Cardiac septum (tissue), 1 donor: ENCODE measurements at places on chromosomes 3 and 15. TPM values are rescaled to one million over a fixed set of nuclear protein-coding genes. Genes with fewer than 3 reads are reported as not detected.
A peak's percentile ranks its signal among the peaks of the same experiment; 100 is the strongest.

The AQP9 gene
- total RNA-seq, result 2.9 TPM

DNA sequence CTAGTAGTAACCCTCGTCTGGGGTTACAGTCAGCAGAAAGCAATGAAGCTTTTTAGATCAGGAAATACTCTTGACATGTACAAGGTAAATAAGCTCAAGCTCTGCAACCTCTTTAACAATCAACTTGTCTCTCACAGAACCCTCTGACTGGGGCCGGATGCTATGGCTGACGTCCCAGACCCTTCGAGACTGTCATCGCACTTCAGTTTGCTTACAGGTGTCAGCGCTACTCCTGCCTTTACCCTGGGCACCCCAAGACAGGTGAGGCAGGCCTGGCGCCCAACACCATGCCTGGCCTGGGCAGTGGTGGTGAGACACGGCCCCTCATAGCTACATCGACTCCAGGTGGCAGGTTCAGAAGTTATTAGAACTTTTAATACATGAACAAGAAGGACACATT, 30.6 kb downstream of the LRRFIP2 start:
- DNase-seq, result no peak

DNA sequence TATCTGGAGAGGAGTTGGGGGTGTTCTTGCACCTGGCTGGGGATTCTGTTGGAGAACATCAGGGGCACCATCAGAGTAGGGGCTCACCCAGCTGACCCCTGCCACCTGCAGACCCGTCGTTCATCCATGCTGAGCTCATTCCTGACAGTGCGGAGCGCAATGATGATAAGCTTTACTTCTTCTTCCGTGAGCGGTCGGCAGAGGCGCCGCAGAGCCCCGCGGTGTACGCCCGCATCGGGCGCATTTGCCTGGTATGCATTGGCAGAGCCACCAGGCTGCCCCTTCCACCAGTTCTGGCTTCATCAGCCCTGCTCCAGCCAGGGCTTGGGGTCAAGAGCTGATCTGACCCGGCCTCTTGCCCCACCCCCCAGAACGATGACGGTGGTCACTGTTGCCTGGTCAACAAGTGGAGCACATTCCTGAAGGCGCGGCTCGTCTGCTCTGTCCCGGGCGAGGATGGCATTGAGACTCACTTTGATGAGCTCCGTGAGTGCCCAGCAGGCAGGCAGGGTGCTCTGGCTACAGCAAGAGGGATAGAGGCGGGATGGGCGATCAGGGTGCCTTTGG, 8.8 kb upstream of the GNAT1 start:
- no peak for DNase-seq

The IGF1R gene
- 57.2 TPM for total RNA-seq

The FEM1B gene
- 114 TPM for total RNA-seq

GRCh38 chr15:91891788-91892345, 38.4 kb downstream of the SLCO3A1 start:
- no peak for DNase-seq

The PRSS50 gene
- 0.78 TPM for total RNA-seq

The LRRC31 gene
- not detected for total RNA-seq

DNA sequence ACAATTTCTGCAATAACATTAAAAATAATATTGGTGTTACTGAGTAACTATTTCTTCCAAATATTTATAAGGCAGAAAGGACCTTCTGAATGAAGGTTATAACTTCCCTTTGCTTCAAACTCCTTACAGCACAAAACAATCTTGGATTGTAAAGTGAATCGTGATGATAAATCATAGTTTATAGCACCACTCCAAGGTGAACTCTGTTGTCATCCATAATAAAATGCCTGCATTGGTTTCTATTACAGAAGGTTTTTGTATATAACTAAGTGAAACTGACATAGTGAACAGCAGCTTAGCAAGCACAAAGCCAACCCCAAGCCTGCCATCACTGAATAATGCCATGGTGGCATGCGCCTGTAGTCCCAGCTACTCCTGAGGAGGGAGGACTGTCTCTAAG, 86.3 kb downstream of the MME start:
- DNase-seq, result no peak

- no peak for DNase-seq
Measured at GRCh38 chr3:105177576-105177975, 189.1 kb upstream of the ALCAM start.

- no peak for DNase-seq
Measured at GRCh38 chr3:167151636-167152035, 228.5 kb downstream of the ZBBX start.

GRCh38 chr3:47440131-47440530, 35.6 kb downstream of the SCAP start:
- DNase-seq, result no peak

DNA sequence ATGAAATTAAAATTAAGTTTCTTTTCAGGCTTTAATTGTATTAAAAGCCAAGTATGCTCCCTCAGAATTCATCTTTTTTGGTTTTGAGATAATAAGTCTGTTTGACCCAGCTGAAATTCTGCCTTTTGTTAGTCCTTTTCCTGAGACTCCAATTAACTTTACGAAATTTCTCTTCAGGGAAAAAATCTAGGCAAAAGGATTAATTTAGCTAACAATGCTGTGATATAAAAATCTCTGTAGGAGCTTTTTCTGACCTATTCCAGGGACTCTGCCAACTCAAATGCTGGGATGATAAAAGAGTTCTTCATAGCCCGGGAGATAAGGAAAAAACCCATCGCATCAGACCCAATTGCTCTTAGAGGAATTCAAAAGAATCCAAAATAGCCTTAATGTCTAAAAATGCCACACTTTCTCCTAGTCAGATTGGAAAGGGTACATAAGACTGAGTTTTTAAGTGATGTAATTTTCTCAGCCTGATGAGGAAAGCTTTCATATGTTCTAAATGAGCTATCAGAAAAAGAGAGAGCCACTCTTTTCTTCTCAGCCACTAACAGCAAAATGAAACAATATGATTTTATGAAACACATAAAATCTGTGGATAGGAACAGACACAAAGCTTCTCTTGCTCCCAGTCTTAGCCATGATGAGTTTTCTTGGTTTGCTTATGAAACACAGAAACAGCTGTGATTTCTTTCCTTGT, 405.1 kb downstream of the ROBO1 start:
- no peak for DNase-seq

- DNase-seq, result no peak
Measured at GRCh38 chr3:131303848-131304247, 77.7 kb upstream of the NUDT16 start.

DNA sequence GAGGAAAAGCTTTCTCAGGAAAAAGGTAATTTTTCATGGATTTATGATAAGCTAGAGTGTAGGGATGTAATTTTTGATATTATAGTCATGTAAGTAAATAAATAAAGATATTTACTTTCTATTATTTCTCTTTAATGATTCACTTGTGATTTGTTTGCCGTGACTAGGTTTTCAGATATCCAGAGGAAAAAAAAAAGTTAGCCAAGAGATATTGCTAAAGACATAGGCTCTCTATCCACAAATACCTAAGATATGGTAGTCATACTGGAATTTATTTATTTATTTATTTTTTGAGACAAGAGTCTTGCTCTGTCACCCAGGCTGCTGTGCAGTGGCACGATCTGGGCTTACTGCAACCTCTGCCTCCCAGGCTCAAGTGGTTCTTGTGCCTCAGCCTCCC, 59.9 kb downstream of the AP4E1 start:
- no peak for DNase-seq

The TOP2B gene
- total RNA-seq, result 108 TPM

DNA sequence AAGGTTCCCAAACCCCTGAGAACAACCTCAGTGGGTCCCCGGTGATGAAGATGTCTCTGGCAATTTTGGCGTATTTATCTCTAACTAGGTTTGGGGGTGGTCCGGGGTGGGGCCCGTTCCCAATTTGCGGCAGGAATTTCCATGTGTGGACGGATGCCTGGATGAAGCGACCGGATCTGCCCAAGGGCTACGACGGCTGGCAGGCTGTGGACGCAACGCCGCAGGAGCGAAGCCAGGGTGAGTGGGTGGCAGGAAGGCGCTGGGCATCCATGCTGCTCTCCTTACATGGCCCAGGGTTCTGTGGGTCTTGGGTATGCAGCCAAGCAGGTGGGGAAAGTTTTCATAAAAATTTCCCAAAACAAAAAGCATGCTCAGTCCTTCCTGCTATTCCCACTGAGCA, 29.3 kb downstream of the TGM4 start:
- no peak for DNase-seq

DNA sequence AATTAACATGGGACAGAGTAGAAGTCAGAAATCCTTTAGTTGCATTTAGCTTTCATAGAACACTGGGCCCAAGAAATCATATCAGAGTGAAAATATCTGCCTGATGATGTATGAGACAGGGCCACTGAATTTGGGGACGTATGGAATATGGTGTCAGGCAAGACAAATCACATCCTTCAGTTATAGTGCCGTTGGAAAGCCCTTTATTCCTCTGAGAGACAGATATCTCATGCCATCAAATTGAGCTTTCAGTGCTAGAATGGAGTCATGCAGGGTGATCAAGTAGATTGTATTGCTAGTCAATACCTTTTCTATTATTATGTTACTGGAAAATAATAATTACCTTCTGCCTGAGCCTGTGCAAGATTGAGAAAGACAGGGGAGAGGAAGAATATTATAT, 398.2 kb upstream of the RARB start:
- no peak for DNase-seq

The TMF1 gene
- total RNA-seq, result 22.8 TPM

- no peak for DNase-seq
Measured at GRCh38 chr3:111617406-111617805, 22.3 kb upstream of the ZBED2 start.

DNA sequence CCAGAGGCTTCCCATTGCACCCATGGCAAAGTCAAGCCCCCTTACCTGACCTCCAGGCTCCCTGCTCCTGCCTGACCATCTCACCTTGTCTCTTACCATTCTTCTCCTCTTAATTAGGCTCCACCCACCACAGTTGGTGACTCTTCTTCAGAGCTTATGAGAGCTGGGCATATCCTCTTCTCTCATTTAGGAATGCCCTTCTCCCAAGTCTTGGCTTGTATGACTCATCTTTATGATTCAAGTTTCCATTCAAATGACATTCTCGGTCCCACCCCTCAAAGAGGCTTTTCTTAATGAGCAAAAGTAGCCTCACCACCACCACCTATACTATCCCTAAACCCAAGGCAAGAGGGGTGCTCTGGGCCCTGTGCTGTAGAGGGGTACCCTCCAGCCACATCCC, 55.3 kb upstream of the NUDT16 start:
- no peak for DNase-seq

GRCh38 chr3:43894176-43895049, 203.7 kb downstream of the ABHD5 start:
- no peak for DNase-seq

- DNase-seq, result no peak
Measured at GRCh38 chr15:61404567-61404966, 175.5 kb upstream of the RORA start.

The PTPRG gene
- total RNA-seq, result 34.3 TPM

DNA sequence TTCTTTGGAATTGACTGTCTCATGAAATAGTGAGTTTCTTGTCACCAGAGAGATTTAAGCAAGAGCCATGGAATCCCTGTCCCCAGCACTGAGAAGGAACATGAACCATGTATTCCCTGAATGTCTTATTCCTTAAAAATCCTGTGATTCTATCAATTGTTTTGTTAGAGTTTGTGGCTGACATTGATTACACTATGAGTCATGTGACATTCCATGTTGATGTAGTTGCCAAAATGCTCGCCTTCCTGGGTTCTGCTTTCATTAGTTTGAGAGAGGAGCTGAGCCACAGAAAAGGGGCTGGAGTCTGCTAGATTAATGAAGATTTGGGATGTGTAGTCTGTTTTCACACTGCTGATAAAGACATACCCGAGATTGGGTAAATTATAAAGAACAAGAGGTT, 294.9 kb upstream of the CTDSPL start:
- no peak for DNase-seq

GRCh38 chr15:73617301-73617831, 15.8 kb downstream of the NPTN start:
- DNase-seq, result no peak

DNA sequence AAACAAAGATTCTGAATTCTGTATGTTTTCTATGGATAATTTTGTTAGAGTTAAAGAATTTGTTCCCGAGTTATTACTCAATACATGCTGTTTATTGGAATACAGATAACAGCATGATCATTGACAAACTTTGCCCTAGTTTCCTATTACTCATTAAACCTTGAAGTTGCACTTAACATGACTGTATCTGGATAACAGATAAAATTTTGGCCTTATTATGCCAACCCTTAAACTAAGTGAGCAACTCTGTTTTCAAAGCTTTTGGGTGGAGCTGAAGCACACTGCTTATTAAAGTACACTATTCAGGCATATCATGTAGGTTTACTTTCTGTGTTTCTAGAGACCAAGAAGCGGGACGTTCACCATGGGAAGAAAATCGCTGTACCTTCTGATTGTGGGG, at the start of gene AADAC:
AADAC (plus strand) TSS at position 318 of the 400 bp plus-strand sequence; CDS start at position 365, 47 bp downstream.
- DNase-seq, result no peak

GRCh38 chr3:53544357-53544756, 49.9 kb downstream of the CACNA1D start:
- no peak for DNase-seq

- no peak for DNase-seq
Measured at GRCh38 chr15:89356634-89357298, 22.1 kb upstream of the POLG start.

DNA sequence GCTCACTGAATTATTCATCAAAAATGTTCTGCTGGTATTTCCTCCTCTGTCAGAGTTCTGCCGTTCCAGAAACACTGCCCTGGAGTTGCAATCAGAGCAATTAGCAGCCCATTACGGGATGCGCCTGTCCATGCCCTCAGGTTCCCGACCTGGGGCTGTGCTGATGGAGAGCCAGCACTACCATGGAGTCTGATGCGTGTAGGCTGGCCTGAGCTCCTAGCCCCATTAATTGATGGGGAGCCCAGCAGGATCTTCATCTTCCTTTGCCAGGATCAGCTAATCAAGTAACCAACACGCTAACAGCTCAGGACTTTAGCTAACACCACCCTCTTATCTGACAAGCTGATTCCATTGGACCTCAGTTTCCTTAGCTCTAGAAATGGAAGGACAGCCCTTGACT, 164.2 kb downstream of the ABHD5 start:
- no peak for DNase-seq

DNA sequence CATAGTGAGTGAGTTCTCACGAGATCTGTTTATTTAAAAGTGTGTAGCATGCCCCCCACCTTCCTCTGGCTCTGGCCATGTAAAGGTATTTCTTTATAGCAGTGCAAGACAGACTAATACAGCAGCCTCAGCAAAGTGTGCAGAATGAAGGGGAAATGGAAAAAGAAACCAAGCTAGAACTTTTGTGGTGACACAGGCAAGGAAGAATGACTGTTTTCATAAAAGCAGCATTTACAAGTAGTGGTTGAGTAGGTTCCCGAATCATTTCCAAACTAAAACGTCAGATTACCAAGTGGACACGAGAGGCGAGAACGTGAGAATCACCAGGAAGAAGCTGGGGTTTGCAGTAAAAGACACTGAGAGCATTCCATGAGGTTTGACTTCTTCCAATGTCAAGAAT, 100.2 kb upstream of the AKAP13 start:
- no peak for DNase-seq

GRCh38 chr15:38414357-38414756, 39.6 kb upstream of the FAM98B start:
- DNase-seq, result peak; percentile 79

The DAZL gene
- not detected for total RNA-seq

GRCh38 chr15:39642011-39642640, 61.2 kb downstream of the THBS1 start:
- DNase-seq, result no peak
